ENCODE measurements at places on chromosomes 1 and 21. TPM values are rescaled to one million over a fixed set of nuclear protein-coding genes. Genes with fewer than 3 reads are reported as not detected.

RIMKLA gene
- 0.84 TPM for total RNA-seq

FAM72A gene
- 11.2 TPM for total RNA-seq

CYP4Z1 gene
- total RNA-seq = not detected

COL24A1 gene
- 0.03 TPM for total RNA-seq

PRAMEF27 gene
- not detected for total RNA-seq

SPRR2A gene
- total RNA-seq = not detected

TMEM167B gene
- total RNA-seq = 8.2 TPM

KLHDC7A gene
- total RNA-seq = 1.3 TPM

MPL gene
- 0.14 TPM for total RNA-seq

CFHR1 gene
- total RNA-seq = 0.20 TPM

FNBP1L gene
- total RNA-seq = 21.7 TPM

FBXO2 gene
- total RNA-seq = 8.7 TPM

RIPPLY3 gene
- total RNA-seq = 0.62 TPM

DENND2C gene
- 0.39 TPM for total RNA-seq

CENPF gene
- 74.1 TPM for total RNA-seq

SLC35F3 gene
- total RNA-seq = 5.8 TPM

SPRR3 gene
- total RNA-seq = not detected

RXFP4 gene
- total RNA-seq = 0.07 TPM

GJB3 gene
- 6.2 TPM for total RNA-seq

RPS6KA1 gene
- 18.2 TPM for total RNA-seq

SELE gene
- not detected for total RNA-seq

CSMD2 gene
- not detected for total RNA-seq

PLA2G2F gene
- total RNA-seq = not detected

SAMD13 gene
- 0.65 TPM for total RNA-seq

ANKRD65 gene
- 0.04 TPM for total RNA-seq

LPAR3 gene
- 0.62 TPM for total RNA-seq

Measured in A549 treated with CORT108297 at 1 μM for 4 hours (cell line).